ENCODE measurements at places on chromosomes 16 and 17.

- no peak for DNase-seq
Measured at GRCh38 chr17:71634376-71634775, 486.4 kb upstream of the SOX9 start.

DNA sequence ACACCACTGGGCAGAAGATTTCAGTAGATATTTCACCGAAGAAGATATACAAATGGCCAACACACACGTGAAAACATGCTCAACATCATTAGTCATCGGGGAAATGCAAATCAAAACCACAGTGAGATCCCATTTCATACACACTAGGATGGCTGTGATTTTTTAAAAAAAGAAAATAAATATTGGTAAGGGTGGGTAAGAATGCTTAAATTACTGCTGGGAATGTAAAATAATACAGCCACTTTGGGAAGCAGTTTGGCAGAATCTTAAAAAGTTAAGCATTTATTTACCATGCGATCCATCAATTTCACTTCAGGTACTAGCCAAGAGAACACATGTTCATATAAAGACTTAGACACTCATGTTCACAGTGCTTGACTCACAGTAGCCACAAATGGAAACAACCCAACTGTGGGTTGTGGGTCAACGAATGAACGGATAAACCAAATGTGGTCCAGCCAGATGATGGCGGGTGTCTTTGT is 6.5 kb upstream of the C16orf74 start:
- no peak for DNase-seq

DNA sequence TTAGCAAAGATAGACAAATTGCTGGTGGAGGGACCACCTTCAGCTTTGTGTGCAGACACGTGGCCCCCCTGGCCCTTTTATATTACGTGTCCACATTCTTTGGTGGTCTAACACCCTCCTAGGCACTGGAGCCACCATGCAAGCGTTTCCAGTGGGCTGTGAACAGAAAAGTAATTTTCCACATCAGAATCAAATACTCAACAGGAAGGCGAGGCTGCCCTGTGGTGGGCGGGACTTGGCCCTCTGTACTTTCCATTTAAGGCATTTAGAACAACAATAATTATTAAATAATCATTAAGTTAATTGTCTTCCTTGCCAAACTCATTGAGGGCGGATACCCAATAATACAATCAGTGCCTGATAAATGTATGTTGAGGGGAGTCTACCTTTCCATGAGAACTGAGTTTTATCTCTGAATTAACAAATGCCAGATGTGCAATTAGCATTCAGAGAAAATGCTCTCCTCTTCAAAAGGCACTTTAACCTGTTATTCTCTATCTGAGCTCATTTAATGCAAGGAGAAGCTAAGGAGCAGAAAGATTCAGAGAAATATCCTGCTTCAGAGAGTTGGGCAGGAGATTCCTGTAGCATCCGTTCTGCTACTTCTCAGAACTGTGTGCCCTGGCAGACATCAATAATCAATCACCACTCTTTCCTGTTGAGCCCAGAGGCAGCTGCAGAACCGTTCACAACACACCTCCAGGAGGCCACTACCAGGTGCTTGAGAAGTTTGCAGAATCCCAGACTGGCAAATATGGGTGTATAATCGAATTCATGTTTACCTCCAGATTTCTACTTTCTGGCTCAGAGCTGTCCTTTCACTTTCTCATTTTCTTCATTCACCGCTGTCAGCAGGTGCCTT is 109.4 kb downstream of the CMIP start:
- DNase-seq = no peak

GRCh38 chr16:53297477-53297876 is 136.8 kb upstream of the RBL2 start:
- DNase-seq = no peak

GRCh38 chr17:66578781-66579489 is 256.0 kb upstream of the CACNG5 start:
- DNase-seq = no peak

GRCh38 chr17:44102849-44103622 is 20.4 kb downstream of the HDAC5 start:
- no peak for DNase-seq

All from stimulated activated CD4-positive, alpha-beta T cell treated with anti-CD3 and anti-CD28 coated beads, Interleukin-1b, Interleukin-23, amount 100 ng/mL, for 1 hour (primary cell).